Germinal center (tissue), 1 donor: ENCODE measurements at places on chromosomes 5 and 9.
A peak's percentile ranks its signal among the peaks of the same experiment; 100 is the strongest.

DNA sequence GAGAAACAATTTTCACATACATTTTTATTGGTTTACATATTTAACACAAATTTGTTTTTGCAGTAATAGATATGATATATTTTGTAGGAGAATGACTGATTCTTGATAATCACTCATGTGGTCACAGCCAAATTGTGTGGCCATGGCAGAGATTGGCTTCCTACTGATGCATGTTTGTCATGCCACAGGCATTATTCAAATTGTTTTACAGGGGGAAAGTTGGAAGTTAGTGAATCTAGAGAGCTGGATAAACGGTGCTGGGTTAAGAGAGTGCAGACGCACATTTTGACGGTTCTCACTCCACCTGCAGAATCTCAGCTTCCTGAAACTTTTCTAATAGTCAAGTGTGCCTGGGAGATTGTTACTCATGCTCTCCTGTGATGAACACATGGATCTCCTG is 91.1 kb upstream of the FBN2 start:
- no peak for DNase-seq

GRCh38 chr5:85205430-85205829 is 820.8 kb upstream of the EDIL3 start:
- no peak for DNase-seq

DNA sequence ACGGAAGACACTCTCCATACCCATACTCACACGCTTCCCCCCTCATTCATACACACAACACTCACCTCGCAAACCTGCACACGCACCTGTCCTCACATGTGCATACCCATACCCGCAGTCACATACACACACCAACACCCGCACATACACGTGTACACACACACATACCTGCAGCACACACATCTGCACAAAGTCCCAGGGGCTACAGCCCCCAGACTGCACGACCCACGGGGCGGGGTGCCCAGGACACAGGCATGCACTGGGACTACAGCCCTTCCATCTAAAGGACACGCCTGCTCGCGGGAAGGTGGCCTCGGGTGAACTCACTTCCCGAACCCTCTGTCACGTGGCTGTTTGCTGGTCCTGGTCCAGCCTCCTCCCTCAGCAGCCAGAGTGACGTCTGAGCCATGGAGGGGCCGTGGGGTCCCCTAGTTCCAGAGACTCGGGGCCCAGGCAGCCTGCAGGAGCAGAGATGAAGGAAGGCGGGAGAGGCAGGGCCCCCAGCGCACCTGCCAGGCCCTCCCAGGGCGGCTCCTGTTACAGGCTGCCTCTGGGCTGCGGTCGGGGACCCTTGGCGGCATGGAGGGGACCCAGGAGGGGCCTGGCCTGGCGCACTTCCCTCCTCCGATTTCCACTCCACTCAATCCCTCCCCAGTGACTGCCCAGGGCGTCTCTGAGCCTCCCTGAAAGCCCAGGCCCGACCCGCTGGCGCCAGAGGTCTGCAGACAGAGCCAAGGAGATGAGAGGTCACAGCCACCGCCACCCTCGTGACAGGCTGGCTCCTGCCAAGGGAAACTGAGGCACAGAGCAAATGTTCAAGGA is 8.1 kb downstream of the SLC12A7 start:
- no peak for DNase-seq

GRCh38 chr9:126226991-126227936 is 99.4 kb upstream of the MVB12B start:
- no peak for DNase-seq

- DNase-seq, result no peak
These were observed 9.4 kb upstream of the FRMPD1 start for GRCh38 chr9:37641331-37641730.

DNA sequence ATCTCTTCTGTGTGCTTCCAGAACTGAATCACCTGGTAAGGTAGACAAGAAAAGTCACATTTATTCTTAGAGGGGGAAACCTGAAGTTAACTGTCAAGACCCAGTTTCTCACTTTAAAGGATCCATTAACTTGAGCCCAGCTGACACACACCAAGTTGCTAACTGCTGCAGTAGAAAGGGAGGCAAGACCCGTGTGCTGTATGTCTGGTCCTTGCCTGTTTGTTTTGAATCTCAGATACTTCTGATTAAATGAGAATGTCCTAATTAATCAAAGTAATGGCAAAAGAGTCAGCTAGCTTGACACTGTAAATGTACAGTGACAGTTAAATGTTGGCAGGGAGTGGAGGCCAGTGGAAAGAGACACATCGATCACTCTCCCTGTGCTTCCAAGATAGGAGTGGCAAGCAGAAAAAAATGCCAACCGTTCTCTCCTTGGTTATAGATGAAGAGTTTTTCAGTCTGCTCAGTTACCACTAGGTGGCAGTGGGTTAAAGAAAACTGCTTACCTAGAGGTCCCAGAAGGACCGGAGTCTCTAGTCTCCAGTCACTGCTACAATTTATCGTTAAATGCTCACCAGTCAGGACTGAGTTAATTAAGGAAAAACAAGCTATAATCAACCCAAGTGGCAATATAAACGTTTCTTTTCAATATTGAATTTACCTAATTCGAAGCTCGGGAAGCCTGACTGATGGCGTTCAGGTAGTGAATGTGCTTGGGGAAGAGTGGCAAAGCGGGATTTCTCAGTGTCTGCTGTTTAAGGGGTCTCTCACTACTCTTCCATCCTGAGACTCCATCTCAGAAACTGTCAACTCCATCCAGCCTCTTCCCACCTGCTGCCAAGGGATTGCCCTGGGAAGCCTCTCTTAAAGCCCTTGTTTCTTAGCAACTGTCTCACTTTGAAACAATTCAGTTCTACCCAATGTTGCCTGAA is 18.4 kb downstream of the LSM11 start:
- DNase-seq, result peak; percentile 65
